ENCODE measurements at places on chromosomes 1 and 21.
A peak's percentile ranks its signal among the peaks of the same experiment; 100 is the strongest.

DNA sequence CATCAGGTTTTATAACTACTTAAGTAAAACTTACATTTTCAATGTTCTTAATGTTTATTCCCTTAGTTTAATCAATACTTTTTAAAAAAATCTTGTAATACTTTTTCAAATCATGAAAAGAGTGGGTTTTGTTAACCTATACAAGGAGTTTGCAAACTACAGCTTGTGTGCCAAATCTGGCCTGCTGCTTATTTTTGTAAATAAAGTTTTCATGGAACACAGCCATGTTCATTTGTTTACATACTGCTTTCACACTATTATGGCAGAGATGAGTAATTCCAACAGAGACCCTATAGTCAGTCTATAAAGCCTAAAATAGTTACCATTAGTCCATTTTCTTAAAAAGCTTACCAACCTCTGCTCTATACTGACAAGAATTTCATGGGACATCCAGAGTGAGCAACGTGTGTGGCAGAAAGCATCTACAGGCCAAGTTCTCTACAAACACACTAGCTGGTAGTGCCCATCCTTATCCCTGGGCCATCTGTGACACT lies 42.6 kb downstream of the ERO1B start:
- no peak for DNase-seq

DNA sequence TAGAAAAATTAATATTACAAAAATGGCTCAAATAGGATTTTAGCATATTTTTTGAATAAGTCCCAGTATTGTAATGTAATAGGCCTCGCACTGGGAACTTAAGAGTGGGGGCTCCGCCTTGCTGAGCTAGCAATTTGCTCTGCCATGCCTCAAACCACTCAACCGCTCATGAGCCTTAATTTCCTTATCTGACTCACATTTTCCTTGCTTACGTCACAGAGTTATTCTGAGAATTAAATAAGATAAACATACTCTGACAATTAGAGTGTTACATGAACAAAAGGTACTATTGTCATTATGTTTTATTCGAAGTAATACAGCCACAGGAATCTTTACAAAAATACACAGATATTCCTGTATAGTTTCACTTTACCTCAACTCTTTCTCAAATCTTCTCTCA lies 108.1 kb downstream of the SLC44A5 start:
- DNase-seq, result no peak

- DNase-seq, result no peak
Observed at GRCh38 chr1:244236101-244236500, 185.0 kb downstream of the ZBTB18 start.

- DNase-seq, result peak; percentile 26
Observed at GRCh38 chr1:35605867-35606182, 32.7 kb downstream of the TFAP2E start.

- peak; percentile 59 for DNase-seq
Observed at GRCh38 chr1:99707535-99708142, 58.8 kb downstream of the FRRS1 start.

- no peak for DNase-seq
Observed at GRCh38 chr1:236313427-236313826, 31.7 kb upstream of the ERO1B start.

- DNase-seq, result no peak
Observed at GRCh38 chr1:156101880-156102279, 12.6 kb upstream of the LMNA start.

DNA sequence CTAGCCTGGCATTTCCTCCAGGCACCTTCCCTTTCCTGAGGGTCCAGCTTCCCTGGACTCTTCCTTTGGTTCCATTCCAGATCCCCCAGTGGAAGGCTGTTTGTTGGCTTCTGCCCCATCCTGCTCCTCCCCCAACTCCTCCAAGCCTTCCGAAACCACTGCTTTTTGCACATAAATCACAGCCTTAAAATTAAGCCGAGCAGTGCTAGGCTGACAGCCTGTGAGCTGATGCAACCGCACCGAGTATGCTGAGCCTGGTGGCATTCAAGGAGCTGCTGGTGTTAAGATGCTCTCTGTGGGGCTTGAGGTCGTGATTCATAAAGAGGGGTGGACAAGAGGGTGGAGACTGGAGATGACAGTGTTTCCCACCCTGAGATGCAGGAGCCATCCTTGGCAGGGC lies 266.6 kb upstream of the C1orf174 start:
- no peak for DNase-seq

- DNase-seq, result peak; percentile 92
Observed at GRCh38 chr21:41957991-41958766, 4.4 kb upstream of the C2CD2 start.

- no peak for DNase-seq
Observed at GRCh38 chr1:229554886-229555621, 3.5 kb downstream of the ABCB10 start.

GRCh38 chr21:42440187-42440792 lies 36.6 kb downstream of the UBASH3A start:
- DNase-seq, result no peak

- no peak for DNase-seq
Observed at GRCh38 chr1:2115702-2116341, 65.6 kb downstream of the PRKCZ start.

DNA sequence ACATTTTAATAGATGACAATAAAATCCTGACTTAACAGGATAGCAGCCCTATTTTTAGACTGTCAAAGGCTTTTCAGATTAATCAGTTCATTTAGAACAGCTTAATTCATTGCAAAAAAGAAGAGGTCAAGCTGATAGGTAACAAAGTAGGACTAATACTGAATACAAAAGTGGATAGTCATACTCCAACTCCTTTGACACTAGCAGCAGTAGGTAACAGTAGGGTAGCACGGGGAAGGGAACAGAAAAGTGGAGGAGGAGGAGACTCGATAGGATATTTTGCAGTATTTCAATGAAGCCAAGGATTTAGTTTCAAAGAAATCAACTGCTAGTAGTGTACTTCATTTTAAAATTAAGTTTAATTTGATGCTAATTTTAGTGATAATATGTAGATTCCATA lies 51.1 kb downstream of the USP1 start:
- no peak for DNase-seq

DNA sequence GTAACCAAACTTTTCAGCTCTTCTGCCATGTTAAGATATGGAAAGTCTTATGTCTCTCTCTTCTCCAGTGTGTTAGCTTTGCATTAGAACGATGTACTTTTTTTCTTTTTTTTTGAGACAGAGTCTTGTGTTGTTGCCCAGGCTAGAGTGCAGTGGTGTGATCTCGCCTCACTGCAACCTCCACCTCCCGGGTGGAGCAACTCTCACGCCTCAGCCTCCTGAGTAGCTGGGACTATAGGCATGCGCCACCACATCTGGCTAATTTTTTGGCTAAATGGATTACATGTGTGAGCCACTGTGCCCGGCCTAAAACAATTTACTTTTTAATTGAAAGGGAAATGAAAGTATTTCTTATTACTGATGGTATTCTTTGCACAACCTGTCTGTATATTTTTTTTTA lies 35.8 kb downstream of the SPEN start:
- DNase-seq, result no peak

GRCh38 chr1:79760531-79760930 lies 754.0 kb upstream of the ADGRL4 start:
- no peak for DNase-seq

DNA sequence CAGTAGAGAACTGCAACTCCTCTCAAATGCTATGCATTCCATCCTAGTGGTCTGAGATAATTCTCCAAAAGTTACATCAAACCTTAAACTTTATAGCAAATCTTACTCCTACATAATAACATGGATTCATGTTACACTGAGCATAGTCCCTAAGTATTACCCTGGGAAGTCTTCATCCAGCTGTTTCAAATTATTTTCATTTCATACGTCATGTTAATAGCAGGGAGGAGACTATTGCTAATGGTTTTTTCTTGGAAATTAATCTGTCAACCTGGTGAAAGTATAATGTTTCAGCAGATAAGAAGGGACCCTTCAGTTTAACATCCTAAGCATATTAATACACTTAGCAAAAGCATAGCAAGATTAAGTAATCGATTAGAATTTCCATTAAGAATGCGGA lies 318.1 kb downstream of the USP25 start:
- DNase-seq, result no peak

DNA sequence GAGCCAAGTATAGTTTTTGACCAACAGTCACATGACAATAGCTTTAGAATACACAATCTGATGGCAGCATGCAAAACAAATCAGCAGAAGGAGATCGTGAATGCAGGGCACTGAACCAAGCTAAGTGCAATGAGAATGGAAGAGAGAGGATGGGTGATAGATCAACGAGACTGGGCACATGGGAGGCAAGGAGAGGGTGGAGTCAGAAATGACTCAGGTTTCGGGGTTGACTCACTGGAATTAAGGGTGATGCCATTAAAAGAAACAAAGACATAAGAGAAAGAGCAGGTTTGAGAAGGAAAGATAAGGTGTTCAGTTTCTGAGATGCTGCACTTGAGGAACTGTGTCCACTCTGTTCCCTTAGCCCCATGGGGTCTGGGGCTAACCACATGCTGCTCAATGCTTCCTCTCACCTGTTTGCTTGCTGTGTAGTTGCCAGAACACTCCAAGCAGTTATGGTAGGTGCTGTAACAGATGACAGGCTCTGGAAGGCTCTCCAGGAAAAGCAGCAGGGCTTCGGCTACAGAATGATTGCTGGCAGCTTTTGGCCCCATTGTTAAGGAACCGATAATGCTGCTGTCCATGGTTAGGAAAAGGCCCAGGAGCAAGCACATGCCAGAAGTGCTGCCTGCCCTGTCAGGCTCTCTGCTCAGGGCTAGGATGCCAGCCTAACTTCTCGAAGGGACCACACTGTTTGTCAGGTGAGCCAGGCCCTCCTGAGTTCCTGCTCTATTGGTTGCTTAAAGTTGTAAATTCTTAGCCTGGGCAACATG lies 6.1 kb upstream of the MTF1 start:
- peak; percentile 51 for DNase-seq

Measured in RCC 7860 (cell line).